ENCODE measurements at places on chromosomes 5 and 9. TPM values are rescaled to one million over a fixed set of nuclear protein-coding genes. Genes with fewer than 3 reads are reported as not detected.
A peak's percentile ranks its signal among the peaks of the same experiment; 100 is the strongest.

- DNase-seq = no peak
Observed at GRCh38 chr5:110377943-110378342, 348.5 kb downstream of the TMEM232 start.

GRCh38 chr5:126115059-126115629, 308.1 kb upstream of the GRAMD2B start:
- DNase-seq = no peak

DNA sequence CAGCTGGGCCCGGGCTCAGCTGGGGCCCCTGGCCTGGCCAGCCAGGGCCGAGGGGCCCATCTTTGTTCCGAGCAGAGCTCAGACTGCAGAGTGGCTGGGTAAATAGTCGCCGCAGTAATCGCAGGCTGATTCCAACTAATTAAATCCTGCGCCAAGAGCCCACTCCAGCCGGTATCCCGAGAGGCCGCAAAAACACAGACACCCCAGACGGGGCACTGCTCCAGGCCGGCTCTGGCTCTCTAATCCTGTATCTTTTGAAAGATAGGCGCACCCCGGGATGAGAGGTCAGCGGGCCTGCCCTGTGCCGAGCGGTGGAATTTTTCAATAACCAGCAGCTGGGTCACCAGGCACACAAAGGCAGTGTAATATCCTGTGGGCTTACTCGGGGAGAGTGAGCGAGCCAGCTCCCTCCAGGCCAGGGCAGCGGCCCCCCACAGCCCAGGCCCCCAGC, 57.7 kb downstream of the LMX1B start:
- DNase-seq = no peak

MOB3B gene
- 13.6 TPM for total RNA-seq

FCN2 gene
- not detected for total RNA-seq

DNA sequence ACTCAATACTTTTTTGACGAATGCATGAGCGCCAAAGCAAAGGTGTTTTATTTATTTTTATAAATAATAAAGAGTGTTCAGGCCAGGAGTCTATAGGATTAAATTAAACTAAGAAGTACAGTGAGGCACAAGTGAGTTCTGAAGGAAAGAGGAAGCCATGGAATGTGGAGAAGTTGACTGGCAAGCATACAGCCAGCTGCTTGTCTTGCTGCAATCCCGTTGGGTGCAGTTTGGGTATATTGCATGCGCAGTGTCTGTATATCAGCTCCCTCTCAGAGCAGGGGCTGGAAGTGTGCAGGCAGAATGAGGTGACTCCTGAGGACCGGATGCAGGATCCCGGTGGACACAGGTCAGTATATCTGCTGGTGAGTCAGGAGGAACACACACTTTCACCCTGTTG, 315.6 kb downstream of the ZSWIM6 start:
- DNase-seq = no peak

GRCh38 chr5:118984602-118985001, 3.7 kb downstream of the DTWD2 start:
- no peak for DNase-seq

- peak; percentile 11 for DNase-seq
Observed at GRCh38 chr5:132667761-132668705, 5.8 kb upstream of the IL4 start.

GRCh38 chr5:141512911-141513626, 24.2 kb downstream of the PCDHGC5 start:
- no peak for DNase-seq

GRCh38 chr9:90830051-90830450, 28.4 kb downstream of the SYK start:
- no peak for DNase-seq

- DNase-seq = no peak
Observed at GRCh38 chr9:108273988-108274387, 581.8 kb downstream of the ACTL7B start.

GRCh38 chr9:109270441-109270840, 50.4 kb downstream of the EPB41L4B start:
- DNase-seq = no peak

- no peak for DNase-seq
Observed at GRCh38 chr5:176803068-176803942, 7.1 kb upstream of the UNC5A start.

- DNase-seq = no peak
Observed at GRCh38 chr5:43270645-43271044, 42.6 kb downstream of the HMGCS1 start.

DNA sequence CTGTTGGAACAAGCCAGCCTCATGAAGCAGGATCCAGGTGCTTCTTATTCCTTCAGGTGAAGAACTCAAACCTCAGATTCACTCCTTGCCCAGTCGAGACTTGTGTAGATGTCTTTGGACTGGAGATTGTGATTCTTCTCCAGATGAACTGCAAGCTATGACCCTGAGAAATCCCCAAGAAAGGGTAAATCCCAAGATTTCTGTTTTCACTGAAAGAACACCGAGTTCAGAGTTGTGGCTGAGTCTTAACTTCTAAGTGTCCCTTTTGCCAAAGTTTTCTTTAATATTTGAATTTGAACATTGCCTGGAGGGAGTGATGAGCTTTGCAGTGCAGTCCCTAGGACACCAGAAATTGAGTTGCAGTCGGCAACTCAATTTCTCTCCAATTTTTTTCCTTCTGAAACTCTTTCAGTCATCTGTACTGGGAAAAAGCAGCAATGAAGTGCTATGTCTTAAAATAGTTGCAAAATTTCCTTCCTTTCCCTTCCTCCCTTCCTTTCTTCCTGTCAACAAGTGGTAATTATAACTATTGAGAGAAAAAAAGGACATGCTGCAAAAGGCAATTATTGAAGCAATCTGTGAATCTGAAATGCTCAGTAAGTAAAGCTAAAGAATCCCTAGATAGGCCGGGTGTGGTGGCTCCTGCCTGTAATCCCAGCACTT, 56.1 kb downstream of the ANKRD55 start:
- no peak for DNase-seq

- DNase-seq = no peak
Observed at GRCh38 chr5:137126829-137127228, 372.3 kb downstream of the SPOCK1 start.

GRCh38 chr5:156956321-156956720, 6.7 kb downstream of the TIMD4 start:
- no peak for DNase-seq

GRCh38 chr5:147809830-147810666, 21.4 kb downstream of the SPINK1 start:
- no peak for DNase-seq

SLC1A3 gene
- 29.7 TPM for total RNA-seq

PAEP gene
- total RNA-seq = not detected

PTRH1 gene
- total RNA-seq = 20.5 TPM

DNA sequence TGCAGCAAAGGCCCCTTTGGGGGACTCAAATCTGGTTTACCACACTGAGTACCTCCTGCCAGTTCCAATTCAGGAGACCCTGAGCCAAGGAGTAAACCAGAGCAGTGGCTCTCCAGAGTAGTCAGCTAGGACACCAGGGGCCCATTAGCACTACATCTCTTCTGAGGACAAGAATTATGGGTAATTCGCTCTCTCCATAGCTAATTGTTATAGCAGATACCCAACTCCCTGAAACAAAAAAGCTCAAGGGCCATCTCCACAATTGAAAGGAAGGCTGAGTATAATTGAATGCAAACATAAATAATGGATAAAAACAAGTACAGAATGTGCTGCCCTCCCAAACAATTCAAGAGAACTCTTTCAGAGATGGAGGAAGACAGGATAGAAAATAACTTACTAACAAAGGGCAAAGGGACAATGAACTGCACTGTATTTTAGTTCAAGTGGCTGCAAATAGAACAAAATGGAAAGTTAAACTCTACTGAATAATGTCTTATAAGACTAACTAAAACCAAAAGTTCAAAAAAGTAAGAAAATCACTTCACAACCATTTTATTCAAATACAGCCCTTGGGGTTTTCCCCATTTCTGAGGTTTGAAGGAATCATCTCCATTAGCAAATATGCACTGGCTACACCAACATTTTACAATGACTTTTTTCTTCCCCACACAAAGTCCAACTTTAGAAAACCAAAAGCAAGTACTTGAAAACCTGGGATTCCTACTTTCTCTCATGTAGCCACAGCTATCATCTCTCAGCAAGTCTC, 118.8 kb downstream of the SIL1 start:
- no peak for DNase-seq

EIF4E1B gene
- not detected for total RNA-seq

DNA sequence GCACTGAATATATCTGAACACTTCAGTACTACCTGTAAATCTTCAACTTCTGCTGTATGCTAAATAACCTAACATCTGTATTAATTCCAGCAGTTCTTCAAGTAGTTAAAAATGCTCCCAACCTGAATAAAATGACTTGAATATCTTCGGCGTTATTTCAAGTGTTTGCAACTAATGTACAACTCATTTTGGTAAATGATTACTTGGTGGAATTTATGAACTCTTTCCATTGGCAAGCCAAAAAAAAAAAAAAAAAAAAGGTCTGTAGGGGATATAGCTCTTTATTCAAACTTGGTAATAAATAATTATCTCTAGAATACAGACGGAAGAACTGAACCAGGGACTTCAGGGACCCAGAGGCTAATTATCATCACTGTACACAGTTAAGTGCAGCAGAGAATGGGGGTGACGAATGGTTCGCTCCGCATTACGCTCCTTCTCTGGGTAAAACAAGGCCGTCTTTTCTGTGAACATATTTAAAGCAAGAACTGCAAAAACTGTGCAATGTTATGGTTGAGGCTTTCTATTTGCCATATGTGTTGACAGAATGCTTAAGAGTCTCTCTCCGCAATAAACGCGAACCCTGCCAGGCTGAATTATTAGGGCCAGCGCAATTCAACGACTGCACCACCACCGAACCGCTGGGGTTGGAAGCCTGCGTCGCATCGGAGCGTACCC, 1.9 kb upstream of the ERBIN start:
- DNase-seq = no peak

- DNase-seq = peak; percentile 98
Observed at GRCh38 chr9:104093647-104094533, at the start of gene SMC2. TSS of gene SMC2 (plus strand) at chr9:104094309. CDS start at chr9:104095385, 1,076 bp downstream.

GRCh38 chr9:2157277-2158110, 142.3 kb downstream of the SMARCA2 start:
- peak; percentile 33 for DNase-seq

CCNJL gene
- 2.4 TPM for total RNA-seq

PCDHB14 gene
- 2.3 TPM for total RNA-seq

GRCh38 chr9:135902655-135903357, 4.5 kb downstream of the CAMSAP1 start:
- no peak for DNase-seq

GRCh38 chr9:121822093-121823085, 171.0 kb downstream of the DAB2IP start:
- no peak for DNase-seq

DNA sequence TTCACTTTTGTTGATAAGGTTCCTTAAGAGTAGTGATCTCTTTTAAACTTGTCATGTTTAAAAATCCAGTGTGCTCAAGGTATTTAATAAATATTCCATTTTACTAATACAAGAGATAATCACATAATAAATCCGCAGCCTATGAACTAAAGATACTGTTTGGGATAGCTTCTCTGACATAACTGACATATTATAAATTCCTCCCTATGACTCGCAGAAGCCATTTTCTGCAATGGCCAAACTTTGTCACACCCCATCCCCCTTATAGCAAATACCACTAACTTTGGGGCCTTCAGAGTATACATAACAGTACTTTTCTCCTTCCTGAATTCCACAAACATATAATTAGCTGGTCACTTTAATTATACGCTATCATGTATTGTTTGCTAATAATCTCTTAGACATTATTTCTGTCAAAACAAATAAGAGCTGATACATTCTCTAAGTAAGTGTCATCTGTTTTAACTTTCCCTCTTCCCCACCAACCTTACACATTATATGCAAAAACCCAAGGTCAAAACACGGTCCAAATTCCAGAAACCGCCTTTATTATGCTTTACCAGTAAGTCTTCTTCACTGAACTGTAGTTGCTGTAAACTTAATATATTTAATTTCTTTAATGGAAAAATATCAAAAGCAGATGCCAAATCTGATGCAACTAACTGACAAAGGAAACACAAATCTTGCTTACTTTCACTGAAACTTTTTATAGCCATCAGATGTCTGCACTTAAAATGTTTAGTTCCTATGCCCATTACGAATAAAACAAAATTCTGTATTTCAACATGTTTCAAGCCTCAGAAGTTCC, 971 bp downstream of the TMEM267 start:
- DNase-seq = no peak

ANKRD34B gene
- not detected for total RNA-seq

GRCh38 chr5:118295045-118295444, 693.3 kb downstream of the DTWD2 start:
- no peak for DNase-seq

DNA sequence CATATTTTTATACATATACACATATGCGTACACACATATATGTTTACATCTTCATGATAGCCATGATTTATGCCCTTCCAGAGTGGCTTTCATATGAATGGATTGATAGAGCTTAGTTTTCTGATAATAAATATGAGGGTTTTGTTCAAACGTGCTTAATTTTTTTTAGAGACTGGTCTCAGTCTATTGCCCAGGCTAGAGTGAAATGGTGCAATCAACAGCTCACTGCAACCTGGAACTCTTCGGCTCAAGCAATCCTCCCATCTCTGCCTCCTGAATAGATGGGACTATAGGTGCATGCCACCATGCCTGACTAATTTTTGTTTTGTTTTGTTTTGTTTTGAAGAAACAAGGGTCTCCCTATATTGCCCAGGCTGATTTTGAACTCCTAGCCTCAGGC, 48.6 kb upstream of the ZSWIM6 start:
- DNase-seq = no peak

NME5 gene
- total RNA-seq = 2.3 TPM

TMEM215 gene
- not detected for total RNA-seq

- no peak for DNase-seq
Observed at GRCh38 chr5:16618138-16618897, 1.5 kb upstream of the RETREG1 start.

- no peak for DNase-seq
Observed at GRCh38 chr5:105978011-105978410, 1692.7 kb downstream of the EFNA5 start.

DNA sequence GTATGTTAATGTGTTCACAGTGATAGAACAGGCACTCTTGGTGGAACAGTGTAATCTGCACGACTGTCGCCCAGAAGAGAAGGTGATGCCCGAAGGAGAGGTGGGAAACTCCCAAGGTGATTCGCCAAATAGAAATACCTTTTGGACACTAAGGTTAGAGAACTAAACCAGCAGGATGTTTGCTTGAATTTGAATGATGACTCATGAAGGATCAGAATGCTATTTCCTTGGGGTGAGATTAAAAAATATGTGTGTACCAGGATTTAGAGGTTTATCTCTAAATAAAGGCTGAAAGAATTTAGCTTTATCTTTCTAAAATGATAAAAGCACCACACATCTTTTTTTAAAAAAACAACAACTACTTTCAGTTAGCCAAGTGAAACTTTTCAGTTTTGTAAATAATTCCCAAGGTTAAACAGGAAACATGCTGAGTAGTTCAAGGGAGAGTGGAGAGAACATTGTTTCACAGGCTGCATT, 297.4 kb upstream of the TAS2R1 start:
- DNase-seq = no peak

- DNase-seq = no peak
Observed at GRCh38 chr5:6246820-6247437, 131.4 kb downstream of the MED10 start.
